ENCODE measurements at places on chromosomes 2 and 18.

DNA sequence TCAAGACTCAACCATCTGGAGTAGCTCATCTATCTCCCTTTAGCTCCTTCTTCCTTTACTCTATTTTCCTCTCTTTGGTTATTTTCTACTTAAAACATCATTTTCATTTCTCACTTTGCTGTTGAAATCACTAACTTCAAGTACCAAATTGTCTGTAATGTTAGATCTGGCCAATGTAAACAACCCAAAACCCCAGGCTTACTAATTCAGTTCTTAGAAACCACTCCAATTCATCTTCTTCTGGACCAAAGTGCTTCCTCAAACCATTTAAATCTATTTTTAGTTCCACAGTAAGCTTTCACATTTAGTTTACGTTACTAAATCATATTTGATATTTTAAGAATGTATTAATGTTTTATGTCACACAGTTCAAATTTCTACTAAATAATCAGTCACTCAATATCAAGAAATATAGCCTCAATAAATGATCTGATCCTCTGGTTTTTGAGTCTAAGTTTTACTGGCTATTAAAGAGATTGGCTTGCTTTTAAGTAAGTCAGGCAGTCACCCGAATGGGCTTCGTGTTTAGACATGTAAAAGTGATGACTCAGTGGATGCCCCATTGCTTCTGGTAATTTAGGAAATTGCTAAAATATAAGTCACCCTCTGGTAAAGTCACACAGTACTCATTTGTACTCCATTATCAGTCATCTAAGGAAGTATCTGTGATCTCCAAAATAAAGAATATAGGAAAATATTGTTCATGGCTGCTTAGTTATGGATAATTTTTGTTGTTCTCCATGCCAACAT is 527.2 kb upstream of the SOX11 start:
- DNase-seq: no peak

GRCh38 chr2:37858400-37858711 is 66.7 kb upstream of the RMDN2 start:
- no peak for DNase-seq

DNA sequence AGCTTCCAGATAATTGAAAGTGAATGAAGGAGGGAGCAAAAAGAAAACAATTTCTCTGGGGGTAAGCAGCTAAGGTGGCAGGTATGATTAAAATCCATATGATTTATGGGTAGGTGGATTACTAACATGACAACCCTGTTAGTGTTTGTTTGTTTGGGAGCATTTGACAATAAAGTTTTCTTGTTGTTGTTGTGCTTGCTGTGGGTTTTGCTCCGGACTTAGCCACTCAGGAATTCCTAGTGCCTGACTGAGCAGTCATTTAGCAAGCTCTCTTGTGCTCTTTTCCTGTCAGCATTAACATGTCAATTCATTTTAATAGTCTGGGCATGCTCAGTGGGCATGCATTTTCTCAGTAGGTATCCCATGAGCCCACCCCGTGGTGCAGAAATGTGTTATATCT is 674.8 kb upstream of the ZEB2 start:
- DNase-seq: no peak

DNA sequence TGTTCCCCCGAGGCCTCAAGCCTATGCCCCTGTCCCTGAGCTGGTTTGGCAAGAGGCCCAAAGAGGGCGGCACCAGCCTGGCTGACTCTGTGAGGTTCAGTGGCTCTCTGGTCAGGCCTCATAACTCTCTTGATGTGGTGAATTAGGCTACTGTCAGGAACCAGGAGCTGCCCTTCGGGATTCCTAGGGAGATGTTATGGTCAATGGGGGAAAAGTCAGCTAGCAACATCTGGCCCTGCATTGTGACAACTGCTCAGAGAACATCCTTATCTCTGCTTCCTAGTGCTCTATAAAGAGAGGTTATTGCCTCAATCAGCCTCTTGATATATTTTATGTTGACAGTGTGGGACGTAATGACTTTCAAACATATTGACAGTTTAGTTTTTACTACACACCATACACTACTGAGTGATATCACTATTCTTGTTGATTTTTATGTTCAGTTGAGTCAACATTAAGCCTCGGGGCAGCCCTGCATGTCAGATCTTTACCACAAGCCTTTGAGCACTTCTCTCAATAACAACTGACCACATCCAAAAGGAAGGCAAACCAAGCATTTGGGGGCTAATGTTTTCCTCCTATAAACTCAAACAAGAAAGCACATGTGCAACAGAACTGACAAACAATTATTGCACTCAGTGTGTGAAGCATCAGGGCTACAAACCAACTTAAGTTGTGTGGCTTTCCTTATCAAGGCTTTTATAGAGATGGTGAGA is 448.3 kb upstream of the SLC14A2 start:
- no peak for DNase-seq

DNA sequence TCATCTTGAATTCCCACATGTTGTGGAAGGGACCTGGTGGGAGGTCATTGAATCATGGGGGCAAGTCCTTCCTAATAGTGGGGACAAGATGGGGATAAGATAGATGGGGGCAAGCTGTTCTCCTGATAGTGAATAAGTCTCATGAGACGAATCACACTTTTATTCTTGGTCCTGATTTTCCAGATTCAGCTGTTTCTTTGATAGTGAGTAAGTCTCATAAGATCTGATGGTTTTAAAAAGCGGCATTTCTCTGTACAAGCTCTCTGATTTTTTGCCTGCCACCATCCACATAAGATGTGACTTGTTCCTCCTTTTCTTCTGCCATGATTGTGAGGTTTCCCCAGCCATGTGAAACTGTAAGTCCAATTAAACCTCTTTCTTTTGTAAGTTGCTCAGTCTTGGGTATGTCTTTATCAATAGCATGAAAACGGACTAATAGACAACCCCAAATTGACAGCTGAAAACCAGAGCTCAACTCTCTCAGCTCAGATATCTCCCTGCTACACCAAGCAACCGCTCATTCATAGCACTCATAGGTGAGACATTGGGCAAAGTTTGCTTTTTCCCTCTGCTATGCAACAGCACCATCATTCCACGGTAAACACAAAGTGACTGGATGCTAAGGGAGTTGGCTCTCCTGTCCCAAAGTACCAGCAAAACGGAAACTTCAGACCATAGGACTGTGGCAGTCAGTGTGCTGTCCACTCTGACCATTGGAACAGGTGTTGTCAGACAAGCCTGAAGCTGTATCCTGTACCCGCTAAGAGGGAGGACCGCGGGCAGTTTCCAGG is 44.9 kb upstream of the TBC1D8 start:
- no peak for DNase-seq

- DNase-seq: no peak
Measured at GRCh38 chr18:64099244-64099643, 49.6 kb downstream of the LINC00305 start.

DNA sequence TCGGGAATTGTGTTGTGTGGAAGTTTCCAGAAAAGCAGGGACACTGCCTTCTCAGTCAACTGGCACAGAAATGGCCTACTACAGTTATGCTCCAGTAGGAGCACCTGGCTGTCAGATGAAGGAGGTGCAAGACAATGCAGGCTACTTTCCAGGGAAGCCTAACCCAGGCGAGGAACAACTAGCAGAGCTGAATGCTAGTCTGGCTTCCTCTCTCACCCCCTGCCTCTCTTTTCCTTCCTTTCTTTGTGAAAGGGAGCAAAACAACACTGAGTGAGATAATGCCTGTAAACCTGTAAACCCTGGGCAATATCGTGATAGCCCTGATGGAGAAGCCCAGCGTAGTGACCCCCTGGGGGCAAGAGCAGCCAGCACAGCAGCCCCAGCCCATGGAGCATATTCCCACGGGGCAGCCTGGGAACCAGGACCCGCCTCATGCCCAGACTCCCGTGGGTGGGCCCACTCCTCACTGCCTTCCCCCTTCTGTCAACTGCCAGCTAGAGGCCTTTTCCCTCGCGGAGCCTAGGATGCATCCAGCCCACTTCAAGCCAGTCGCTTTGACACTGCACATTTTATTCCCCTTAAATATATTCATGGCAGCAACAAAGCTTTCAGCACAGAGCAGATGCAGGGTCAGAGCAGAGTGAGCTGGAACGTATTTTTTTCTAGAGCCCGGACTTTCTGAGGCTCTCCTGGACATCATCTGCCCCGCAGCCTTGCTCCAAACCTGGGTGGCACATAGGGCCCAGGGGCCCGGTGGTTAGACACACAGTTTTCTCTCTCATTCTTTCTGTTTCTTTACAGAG is 77.0 kb downstream of the PDCL3 start:
- no peak for DNase-seq

DNA sequence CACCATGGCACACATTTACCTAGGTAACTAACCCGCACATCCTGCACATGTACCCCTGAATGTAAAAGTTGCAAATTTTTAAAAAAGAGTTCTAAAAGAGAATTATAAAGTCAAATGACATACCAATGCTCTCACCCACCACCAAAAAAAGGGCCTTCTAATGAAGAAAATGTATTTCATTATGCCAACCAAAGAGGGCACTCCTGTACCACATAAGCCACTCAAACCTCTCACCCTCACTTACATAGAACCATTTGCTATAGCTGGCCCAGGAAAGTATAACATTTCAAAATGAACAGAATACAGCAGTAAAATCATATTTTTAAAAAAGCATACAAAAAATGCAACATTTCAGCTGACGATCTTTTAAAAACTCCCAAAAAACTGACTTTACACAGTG is 241.5 kb upstream of the PKDCC start:
- no peak for DNase-seq

DNA sequence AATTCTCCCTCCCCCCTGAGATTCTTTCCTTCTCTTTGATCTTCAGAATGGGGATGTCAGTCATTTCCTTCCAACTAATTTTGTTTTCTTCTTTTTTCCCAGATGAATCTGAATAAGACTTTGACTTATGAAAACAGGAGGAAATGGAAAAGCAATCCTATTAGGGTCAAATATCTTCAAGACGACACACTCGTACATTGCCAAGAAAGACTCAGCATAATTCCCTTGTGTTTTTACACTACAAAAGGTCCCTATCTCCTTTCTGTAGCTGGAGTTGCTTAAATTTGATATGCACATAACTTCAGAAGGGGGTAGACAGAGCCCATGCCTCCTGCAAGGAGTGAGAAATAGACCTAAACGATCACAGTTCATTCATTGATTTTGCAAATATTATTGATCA is 230.3 kb upstream of the RBBP8 start:
- DNase-seq: no peak

DNA sequence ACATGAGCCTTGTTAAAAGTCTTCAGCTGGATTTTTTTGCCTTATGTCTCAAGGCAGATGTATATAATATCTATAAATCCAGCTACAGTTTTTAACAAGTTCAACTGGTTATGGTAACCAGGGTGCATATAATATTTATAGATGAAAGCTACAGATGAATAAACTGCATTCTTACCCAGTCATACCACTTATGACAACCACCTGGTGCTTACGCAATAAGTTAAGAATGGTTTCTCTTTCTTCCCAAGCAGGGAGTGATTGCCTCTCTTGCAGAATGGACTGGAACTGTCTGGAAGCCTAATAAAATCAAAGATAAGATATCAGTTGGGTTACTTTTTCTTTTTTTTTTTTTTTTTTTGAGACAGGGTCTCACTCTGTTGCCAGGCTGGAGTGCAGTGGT is 19.6 kb downstream of the DHX57 start:
- no peak for DNase-seq

- no peak for DNase-seq
Measured at GRCh38 chr2:40700231-40700954, 248.5 kb upstream of the SLC8A1 start.

GRCh38 chr2:9812945-9813311 is 30.3 kb upstream of the TAF1B start:
- DNase-seq: no peak

DNA sequence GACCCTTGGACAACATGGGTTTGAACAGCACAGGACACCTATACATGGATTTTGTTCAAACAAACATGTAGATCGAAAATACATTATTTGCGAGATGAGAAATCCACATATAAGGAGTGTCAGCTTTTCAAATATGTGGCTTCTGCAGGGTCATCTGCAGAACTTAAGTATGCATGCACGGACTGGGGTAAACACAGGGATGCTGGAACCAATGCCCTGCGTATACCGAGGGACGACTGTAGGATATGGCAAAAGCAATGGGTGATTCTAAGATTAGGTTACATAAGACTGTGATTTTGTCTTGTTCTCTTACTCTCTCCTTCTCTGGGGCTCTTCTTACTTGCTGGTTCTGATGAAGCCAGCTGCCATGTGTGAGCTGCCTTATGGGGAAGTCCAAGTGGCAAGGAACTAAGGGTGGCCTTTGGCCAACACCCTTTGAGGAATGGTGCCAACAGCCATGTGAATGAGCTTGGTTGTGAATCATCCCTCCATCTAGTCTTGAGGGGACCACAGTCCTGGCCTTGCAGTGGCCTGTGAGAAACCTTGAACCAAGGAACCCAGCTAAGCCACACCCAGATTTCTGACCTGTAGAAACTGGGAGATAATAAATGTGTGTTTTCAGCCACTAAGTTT is 66.5 kb downstream of the EVA1A start:
- DNase-seq: no peak

DNA sequence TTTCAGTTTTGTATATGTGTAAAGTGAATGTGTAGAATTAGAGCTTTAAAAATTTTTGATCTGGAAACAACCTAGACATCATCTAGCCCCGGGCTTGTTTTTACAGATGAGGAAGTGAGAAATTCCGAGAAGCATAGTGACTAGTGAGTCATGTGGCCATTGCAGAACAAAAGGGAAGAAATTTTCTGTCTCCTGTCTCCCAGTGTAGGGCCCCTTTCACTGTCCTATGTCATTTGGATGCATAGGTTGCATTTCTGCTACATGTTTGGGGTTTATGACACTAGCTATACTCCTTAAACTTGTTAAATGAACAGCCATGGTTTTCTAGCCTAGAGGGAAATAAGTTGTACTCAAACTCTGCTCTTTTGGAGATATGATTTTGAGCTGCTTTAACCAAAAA is 84.6 kb downstream of the PLCL1 start:
- DNase-seq: peak; percentile 35

Measured in CD4-positive, alpha-beta T cell treated with Interferon gamma for 1 hour (primary cell).